Activated CD8-positive, alpha-beta memory T cell treated with anti-CD3 and anti-CD28 coated beads for 4 hours (primary cell): ENCODE measurements at places on chromosomes 13 and 19.

GRCh38 chr13:41944229-41944628 lies 16.7 kb downstream of the VWA8 start:
- no peak for DNase-seq

DNA sequence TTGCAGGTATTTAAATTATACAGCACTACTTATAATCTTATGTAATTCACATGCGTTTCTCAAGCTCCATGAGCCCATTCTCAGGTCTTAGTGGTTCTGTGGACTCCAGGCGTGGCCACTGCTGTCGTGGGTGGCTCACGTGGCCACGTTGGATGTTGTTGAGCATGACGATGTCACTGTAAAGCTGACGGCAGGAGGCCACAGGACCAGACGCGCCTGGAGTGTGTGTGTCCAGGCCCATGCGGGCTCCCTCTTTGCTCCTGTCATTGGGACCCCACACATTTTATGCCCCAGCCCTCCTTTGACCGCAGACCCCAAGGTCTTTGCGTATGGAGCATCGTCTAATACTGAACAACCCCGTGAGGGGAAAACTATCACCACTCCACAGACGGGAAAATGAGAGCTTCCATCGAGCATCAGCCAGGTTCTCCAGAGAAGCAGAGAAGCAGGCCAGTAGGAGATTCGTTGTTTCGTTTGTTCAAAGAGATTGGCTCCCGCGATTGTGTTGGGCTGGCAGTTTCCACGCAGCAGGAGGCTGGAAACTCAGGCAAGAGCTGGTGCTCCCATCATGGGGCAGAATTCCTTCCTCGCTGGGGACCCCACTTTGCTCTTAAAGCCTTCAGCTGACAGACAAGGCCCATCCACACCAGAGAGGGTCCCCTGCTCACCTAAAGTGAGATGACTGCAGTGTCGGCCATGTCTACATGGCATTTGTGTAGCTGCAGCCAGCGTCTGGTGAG lies 129.3 kb upstream of the SPACA7 start:
- no peak for DNase-seq

- DNase-seq = no peak
These were observed 1.5 kb upstream of the CEBPA start for GRCh38 chr19:33303791-33304345.

- DNase-seq = no peak
These were observed 203.2 kb downstream of the FGF14 start for GRCh38 chr13:102198418-102199311.

DNA sequence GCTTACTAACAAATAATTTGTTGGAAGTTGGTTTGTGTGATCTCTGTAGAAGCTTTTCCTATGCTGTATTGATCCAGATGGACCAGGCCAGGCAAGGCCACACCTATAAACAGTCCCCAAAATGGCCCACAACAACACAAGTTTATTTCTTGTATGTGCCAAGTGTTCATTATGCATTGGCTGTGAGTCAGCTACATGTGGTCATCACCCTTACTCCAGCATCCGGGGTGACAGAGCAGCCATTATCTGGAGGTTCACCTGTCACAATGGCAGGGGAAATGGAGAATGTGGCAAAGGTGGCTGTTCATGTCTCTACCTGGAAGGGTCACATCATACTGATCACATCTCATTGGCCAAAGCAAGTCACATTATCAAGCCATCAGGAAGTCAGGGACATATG lies 164.3 kb downstream of the DCT start:
- no peak for DNase-seq

DNA sequence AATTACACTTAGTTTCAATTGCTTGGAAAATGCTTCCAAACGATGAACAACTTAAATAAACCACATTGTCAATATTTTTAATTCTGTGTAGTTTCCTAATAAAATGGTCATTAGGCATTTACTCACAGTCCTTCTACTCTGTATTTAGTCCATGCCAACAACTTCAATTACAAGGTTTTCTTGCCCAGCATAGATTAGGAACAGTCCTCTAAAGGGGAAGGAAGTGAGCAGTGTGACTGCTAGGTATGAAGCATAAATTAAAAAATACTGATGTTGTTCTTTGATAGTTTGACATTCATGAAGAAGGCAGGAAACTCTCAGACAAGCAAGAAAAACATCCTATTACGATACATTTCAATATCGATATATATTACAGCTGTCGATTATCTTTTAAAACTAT lies 716.0 kb upstream of the PCDH9 start:
- DNase-seq = no peak

DNA sequence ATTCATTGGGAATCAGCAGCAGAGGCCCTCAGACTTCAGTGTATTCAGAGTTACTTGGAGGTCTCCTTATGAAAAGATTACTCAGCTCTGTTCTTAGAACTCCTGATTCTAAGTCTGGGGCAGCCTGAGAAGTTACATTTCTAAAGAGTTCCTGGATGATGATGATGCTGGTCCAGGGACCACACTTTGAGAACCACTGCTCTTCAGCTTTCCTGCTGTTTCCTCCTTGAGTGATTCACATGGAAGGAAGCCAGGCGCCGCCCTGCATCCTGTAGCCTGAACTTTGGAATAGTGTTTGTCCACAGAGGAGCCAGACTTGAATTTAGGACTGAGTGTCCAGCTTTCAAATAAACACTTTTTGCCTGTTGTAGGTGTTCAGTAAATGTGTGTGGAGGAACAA lies 2.9 kb downstream of the CEBPG start:
- no peak for DNase-seq

DNA sequence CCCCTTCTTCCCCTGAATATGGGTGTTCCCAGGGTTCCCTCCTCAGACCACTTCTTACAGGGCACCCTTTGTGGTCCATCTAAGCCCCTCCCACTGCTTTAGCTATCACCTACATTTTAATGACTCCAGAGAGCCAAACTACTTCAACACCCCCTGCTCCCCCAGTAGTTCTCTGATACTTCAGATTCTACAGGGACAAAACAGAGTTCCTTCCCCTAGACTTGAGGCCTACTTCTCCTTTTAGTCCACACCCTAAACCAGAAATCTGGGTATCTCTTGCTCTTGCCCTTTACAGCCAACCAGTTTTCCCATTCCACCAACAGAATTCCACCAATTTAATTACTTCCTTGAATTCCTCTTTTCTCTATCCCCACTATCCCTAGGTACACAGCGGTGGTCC lies 107.2 kb downstream of the KCNRG start:
- no peak for DNase-seq

DNA sequence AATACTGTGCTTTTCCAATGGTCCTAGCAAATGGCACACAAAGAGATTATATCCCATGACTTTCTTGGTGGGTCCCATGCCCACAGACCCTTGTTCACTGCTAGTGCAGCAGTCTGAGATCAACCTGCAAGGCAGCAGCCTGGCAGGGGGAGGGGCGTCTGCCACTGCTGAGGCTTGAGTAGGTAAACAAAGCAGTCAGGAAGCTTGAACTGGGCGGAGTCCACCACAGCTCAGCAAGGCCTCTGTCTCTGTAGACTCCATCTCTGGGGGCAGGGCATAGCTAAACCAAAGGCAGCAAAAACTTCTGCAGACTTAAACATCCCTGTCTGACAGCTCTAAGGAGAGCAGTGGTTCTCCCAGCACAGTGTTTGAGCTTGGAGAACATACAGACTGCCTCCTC lies 82.9 kb downstream of the ZNF737 start:
- DNase-seq = no peak

DNA sequence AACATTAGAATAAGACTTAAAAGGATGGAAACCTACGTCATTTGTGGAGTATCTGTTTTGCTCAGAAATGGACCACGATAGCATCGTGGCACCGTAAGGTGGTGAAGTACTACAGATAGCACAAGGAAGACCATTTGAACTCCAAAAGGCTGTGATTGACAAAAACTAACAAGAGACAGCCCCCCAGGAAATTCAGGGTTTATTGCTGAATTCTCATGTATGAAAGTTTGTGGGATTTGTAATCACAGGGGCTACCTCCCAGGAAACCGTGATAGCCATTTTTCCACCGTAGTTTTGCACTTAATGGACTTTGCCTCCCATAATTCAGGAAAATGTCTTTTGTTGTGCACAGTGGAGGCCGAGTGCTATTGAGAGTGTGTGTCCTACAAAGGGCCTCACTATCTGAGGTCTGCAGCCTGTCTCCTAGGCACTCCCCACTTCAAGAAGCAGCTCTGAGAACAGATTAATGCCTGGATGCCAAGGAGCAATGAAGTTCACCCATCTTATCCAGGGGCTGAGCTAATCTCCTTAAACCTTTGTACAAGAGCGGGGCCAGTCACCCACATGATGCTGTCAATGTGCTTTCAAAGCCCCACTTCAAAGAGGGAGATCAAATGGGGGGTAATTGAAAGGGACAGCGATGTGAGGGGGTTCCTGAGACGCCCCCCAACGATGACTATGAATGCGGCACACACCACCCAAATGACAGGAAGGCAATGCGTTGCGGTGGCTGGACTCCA lies 182.6 kb downstream of the COL4A1 start:
- DNase-seq = no peak

GRCh38 chr13:46367617-46368327 lies 19.3 kb downstream of the RUBCNL start:
- no peak for DNase-seq

DNA sequence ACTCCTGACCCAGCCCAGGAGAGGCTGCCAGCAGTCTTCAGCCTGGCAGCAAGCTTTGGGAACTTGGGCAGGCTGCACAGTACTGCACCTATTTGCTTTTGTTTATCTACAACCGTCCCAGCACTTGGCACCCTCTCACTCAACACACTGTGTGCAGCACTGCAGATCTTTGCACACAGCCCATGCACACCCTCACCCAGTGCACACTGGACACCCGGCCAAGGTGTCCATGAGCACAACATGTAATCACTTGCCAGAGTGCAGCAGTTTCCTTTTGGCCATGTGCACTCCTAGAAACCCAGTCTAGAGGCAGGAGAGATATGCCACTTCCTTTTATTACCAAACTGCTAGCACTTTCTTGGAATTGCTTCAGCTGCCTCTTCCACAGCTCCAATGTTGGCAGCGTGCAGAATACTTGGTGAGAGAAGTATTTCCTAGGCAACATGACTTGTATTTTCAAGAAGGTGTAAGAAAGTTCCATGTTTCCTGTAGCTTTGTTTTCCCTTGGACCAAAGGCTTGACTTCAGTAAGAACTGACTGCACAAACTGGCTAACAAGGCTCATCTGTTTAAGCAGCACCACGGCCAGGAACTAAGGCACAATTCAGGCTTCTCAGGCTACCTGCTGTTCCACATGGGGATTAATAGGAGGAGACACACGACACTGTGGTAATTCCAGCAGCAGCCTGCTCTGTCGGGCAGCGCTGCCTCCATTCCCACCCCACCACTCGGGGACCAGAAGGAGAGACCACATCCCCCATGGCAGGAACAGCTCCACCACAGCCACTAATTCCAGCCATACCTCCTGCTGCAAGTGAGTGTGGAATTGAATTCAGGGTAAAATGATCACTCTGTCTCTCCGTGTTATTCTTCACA lies 15.3 kb downstream of the ATP7B start:
- no peak for DNase-seq

DNA sequence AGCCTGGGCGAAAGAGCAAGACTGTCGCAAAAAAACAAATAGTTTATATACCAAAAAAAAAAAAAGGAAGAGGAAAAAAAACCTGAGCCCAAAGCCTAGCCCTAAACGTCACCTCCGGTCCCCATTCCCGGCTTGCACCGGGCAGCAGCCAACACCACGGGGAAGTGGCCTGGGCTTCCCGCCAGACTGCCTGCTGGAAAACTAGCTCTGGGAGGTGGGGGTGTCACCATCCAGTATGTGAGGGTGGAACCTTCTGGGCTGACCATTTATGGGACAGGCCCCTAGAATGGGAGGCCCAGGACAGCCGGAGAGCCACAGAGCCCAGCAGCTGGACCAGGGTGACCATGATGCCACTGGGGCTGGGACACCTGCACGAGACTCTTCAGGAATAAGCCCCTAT lies 37.3 kb downstream of the IL12RB1 start:
- no peak for DNase-seq

DNA sequence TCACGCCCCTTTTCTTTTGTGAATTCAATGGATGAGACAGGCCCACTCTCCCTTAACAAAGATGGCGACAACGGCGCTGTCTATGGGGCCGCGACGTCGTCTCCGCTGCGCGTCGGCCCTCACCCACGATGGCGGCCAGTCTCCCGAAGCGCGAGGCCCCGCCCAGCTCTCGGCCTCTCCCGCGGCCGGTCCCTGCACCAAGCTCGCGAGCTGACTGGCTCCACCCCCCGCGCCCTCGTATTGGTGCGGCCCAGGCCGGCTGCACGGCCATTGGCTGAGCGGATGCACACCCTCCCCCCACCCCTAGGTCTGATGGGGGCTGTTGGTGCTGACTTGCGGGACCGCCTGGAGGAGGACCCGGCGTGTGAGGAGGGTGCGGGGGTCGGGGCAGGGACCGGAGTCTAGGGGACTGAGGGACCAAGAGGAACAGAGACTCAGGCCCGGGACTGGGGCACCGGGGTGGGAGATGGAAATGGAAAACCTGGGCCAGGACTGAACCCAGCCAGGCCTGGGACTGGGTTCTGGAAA lies 4.8 kb downstream of the SPHK2 start:
- peak; percentile 92 for DNase-seq

GRCh38 chr13:101454767-101455166 lies 2.3 kb downstream of the ITGBL1 start:
- no peak for DNase-seq

- no peak for DNase-seq
These were observed 59.0 kb downstream of the CCDC70 start for GRCh38 chr13:51920786-51921185.

DNA sequence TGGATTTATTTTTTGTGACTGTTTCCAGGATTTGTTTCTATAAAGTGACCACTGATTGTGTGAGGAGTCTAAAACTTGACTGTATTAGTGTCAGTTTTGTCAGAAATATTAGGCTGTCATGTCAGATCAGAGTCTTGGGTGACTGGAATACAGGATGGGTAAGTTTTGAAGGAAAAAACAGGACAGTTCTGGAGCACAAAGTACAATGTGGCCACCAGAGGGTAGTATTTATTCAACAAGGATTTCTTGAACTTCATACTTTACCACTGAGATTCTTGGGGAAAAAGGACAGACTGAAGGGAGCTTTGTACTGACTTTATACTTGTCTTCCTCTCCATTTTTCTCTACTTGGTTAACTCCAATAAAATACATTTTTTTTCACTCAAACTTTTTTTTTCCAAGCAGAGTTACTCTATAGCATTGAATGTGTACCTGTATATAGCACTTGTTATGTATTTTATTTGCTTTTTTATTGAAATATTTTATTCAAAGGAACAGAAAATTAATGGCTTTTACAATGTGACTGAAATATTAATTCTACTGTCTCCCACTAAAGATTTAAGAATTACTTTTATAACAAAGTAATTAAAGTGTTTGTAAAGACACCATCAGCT lies 51.1 kb downstream of the LMO7 start:
- DNase-seq = no peak

DNA sequence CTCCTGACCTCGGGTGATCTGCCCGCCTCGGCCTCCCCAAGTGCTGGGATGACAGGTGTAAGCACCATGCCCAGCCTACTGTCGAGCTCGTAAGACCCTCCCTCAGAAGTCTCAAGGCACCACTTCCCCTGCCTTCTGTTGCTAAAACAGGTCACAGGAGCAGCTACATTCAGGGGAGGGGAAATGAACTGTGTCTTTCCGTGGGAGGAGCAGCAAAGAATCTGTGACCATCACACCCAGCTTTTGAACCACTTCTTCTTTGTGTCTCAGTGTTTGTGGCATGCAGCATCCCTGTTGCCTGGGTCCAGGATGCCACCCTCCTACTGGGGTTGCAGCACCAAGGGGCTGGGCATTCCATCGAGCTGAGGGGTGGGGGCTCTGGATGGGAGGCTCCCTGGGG lies 7.7 kb upstream of the CSNK1G2 start:
- DNase-seq = no peak

- no peak for DNase-seq
These were observed 109.5 kb upstream of the FNDC3A start for GRCh38 chr13:48866249-48866648.
